ENCODE measurements at places on chromosomes 6 and 20. TPM values are rescaled to one million over a fixed set of nuclear protein-coding genes. Genes with fewer than 3 reads are reported as not detected.

The TSHZ2 gene
- total RNA-seq: 29.8 TPM

GRCh38 chr6:50722829-50723554 is 9.7 kb downstream of the TFAP2D start:
- ATAC-seq: no peak

GRCh38 chr6:103872233-103872632 is 987.5 kb downstream of the HACE1 start:
- ATAC-seq: no peak

DNA sequence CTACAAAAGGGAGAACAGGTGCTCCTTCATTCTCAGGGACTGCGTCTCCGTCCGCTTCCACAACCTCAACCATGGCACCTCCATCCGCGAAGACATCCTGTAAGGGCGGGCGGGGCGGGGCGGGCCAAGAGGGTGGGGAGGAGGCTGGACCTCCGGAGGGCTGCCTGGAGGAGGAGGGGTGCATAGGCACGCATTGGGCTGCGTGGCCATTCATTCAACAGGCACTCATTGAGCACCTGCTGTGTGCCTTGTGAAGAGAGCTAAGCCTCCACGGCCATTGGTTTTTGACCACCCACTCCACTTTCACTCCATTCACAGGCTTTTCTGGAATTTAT is 435 bp downstream of the ZSWIM3 start:
- peak; percentile 55 for ATAC-seq

GRCh38 chr6:84825461-84825860 is 61.1 kb upstream of the TBX18 start:
- ATAC-seq: no peak
